DMS79 (cell line): ENCODE measurements at places on chromosomes 7 and 10.

- DNase-seq = no peak
Observed at GRCh38 chr7:99409192-99409572, 413 bp downstream of the BUD31 start.

- no peak for DNase-seq
Observed at GRCh38 chr10:14378387-14378960, 47.8 kb upstream of the FRMD4A start.

DNA sequence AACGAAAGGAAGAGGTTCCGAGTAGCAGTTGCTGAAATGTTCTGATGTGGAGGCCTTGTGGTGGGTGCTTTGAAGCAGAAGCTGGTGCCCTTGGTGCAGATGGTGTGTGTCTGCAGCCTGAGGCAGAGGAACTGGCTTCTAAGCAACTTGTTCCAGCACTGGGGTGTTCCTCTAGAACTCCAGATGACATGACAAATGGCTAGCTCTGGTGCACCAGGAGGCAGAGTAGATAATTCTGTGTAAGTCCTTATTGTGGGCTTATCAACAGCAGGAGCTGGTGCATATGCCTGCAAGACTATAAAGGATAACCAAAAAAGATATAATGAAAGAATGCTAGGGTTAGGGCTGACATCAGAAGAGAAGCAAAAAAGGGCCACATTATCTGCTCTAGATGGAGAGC, 76.5 kb downstream of the ARL5B start:
- no peak for DNase-seq

- no peak for DNase-seq
Observed at GRCh38 chr10:127210936-127211466, 14.6 kb upstream of the INSYN2A start.

GRCh38 chr10:29730458-29730857, 95.7 kb upstream of the SVIL start:
- DNase-seq = no peak

DNA sequence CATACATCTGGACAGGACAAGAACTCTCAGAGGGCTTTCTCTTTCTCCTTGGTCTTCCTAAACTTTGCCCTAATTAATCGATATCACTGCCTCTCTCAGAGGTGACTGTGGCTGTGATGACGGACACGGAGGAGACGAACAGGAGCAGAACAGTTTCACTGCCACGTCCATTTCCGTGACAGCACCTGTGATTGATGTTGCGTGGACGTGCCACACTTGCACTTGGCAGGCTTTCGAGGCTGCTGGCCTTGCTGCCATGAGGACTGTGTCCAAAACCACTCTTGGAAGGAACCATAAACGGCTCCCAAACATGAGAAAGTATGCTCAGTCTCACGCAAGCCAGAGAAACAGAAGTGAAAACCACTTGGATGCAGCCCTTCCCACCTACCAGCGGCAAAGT, 308.1 kb downstream of the DNAJB6 start:
- no peak for DNase-seq

GRCh38 chr10:7593905-7594304, 72.9 kb downstream of the ITIH5 start:
- no peak for DNase-seq

DNA sequence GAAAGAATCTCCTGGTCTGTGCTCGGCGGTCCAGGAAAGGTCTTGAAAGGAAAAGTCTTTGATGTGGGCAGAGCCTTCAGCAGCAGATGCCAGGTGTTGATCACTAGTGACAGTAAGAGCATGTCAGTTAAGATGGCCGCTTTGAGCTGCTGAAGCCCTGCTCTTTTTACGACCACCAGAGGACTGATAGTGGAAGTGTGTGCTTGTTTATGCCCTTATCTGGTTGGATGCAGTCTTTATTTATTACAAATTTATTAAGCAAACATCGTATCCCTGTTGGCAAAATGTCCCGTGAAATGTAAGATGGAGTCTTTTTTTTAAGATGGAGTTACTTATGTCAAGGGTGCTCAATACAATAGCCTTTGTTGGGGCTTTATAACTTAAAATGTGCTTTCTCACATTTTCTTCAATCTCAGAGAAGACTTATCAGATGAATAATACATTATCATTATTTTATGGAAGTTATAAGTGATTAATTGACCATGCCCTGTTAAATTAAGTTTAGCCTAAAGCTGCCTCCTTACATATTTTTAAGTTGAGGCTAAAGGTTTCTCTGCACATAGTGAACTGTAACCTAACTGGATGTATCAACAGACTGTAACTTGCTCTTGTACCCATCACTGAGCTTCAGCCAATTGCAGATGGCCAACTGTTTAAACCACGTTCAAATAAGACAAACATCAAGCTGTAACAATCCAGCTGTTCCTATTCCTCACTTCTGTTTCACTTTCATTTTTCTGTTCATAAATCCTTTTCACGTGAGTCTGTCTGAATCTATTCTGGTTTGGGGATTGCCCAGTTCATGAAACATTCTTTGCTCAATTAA, 97.4 kb upstream of the PIK3CG start:
- DNase-seq = no peak
